ENCODE measurements at places on chromosomes 2 and 18. TPM values are rescaled to one million over a fixed set of nuclear protein-coding genes. Genes with fewer than 3 reads are reported as not detected.

The WDR43 gene
- 77.7 TPM for total RNA-seq

GRCh38 chr2:237180187-237180586 is 94.5 kb downstream of the COPS8 start:
- no peak for DNase-seq

The ZNF804A gene
- 0.15 TPM for total RNA-seq

GRCh38 chr2:224160917-224161316 is 121.8 kb upstream of the SERPINE2 start:
- DNase-seq: no peak

GRCh38 chr2:198252472-198252871 is 448.1 kb downstream of the PLCL1 start:
- DNase-seq: no peak

The LCT gene
- 0.11 TPM for total RNA-seq

GRCh38 chr2:20551260-20551944 is 99.5 kb downstream of the HS1BP3 start:
- no peak for DNase-seq

GRCh38 chr18:61340148-61340547 is 6.9 kb downstream of the CDH20 start:
- DNase-seq: no peak

DNA sequence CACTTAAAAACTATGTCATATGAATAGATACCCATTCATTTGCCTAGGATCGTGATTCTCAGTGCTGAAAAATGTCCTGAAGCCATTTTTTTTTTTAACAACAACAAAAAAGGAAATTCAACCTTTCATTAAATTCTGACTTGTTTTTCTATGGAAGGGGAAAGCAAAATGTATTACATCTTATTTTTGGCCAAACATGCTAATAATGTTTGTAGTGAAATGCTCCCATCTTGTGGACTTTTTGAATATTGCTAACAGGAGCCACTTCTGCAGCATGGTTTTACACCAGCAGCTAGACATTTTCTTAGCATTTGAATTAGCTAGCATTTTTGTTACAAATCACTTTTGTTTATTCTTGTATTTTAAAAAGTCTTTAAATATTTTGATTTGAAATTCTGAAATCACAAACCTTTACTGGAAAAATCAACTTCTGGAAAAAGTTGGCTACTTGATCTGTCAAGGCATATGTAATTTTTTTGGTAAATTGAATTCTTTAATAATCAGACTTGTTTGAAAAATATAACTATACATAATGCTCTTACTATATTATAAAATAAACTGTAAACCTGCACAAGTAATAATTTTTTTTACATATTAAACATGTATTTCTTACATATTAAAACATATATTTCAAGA is 75.8 kb downstream of the KIDINS220 start:
- no peak for DNase-seq

DNA sequence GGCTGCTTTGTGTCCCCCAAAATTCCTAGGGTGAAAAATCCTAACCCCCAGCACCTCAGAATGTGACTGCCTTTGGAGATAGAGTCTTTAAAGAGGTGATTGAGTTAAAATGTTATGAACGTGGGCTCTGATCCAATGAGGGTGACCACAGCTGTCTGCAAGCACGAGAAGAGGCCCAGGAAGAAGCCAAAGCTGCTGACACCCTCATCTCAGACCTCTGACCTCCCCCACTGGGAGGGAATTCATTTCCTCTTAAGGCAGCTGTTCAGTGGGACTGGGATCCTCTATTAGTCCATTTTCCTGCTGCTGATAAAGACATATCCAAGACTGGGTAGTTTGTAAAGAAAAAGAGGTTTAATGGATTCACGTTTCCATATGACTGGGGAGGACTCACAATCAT is 544.4 kb downstream of the DCDC2C start:
- DNase-seq: no peak

The C2orf66 gene
- 0.15 TPM for total RNA-seq

DNA sequence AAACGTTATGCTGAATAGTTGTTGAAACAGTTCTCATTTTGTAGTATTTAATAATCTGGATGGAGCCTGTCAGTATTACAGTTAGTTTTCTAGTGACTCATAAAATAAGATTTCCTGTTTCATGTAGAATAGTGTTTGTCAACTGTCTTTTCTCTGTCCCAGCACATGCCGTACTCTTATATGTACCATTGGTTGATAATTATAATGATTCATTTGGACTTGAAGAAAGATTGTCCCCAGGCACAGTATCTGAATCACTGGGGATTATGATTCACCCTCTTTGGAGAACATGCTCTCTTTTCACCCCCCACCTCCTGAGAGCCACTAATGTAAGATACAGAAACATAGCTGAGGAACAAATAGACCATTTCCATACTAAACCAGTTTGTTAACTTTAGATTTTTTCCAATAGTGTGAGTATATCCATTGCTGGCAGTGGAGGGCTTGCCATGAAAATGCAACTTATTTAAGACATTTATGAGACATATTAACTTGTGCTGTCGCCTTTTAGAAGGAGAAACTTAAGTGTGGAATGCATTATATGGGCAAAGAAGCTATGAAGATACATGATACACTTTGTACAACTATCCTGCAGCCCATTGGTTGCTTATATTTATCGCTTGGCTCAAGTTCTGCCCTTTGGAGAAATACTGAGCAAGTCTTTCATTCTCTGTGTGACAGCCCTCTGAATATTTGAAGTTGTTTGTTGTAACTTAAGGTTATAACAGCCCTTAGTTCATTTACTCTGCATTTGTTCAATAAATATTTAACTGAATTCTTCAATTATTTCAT is 12.4 kb downstream of the COPS8 start:
- DNase-seq: no peak

GRCh38 chr2:12043131-12043530 is 296.7 kb downstream of the LPIN1 start:
- no peak for DNase-seq

GRCh38 chr2:9179572-9180201 is 26.9 kb upstream of the ASAP2 start:
- DNase-seq: no peak

The LYPD6B gene
- 14.9 TPM for total RNA-seq

DNA sequence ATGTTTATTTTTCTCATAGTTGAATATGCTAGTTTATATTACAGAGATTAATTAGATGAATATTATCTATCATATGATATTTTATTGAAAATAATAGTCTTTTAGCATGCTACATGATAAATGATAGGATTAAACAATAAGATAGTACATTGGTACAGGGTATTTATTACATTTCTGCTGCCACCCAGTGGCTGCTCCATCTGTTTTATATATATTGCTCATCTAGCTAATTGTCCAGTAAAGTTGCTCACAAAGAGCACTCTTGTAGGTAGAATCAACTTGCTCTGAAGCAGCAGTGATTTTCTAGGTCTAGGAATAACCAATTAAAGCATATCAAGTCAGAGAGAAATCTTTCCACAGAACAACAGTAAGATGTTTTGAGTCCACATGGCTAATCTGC is 183.3 kb downstream of the ASXL3 start:
- no peak for DNase-seq

GRCh38 chr2:224405412-224405811 is 3.5 kb upstream of the FAM124B start:
- DNase-seq: no peak

GRCh38 chr2:58350484-58350883 is 109.4 kb upstream of the FANCL start:
- DNase-seq: no peak

The PLGLB1 gene
- 2.3 TPM for total RNA-seq

DNA sequence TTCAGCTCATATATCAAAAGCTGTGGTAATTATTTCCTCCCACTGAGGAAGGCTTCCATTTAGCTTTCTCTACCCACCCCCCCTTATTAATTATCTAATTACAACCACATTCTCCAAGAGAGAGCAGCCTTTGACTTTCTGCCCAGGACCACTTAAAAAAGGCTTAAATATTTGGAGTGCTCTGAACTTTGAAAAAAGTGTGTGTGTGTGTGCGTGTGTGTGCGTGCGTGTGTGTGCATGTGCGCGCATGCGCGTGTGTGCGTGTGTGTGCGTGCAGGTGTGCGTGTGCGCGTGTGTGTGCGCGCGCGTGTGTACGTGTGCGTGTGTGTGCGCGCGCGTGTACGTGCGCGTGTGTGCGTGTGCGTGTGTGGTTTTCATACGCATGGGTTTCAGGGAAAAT is 57.8 kb downstream of the TWIST2 start:
- DNase-seq: no peak

- peak; percentile 44 for DNase-seq
These were observed 26.3 kb upstream of the YWHAQ start for GRCh38 chr2:9657083-9657482.

DNA sequence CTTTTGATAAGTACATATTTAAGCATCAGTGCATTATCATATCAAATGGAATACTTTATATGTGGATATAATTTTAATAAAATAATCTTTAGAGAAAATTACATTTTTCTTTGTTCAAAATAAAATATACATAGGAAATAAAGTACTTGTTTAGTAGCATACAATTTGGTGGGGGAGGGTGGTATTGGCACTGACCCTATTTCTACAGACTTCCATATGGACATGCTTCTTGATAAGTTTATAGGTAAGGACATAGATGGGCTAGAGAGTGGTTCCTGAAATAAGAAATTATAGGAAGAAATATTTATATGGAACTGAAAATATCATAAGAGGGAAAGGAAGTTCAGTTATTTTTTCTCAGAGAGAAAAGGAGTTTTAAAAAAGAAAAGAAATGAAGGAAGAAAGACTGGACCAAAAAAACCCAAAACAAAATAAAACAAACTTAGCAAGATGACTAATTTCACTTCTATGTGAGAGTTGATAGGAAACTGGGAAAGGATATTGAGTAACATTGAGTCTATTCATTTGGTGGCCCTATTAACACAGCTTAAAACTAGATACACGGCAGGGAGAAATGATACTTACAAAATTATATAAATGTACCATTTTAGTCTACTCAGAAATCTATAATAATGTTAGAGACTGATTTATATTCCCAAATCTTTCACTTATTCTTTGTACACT is 505.9 kb downstream of the ERBB4 start:
- DNase-seq: no peak

The LINC00305 gene
- not detected for total RNA-seq

GRCh38 chr2:24343225-24343882 is 17.0 kb downstream of the ITSN2 start:
- DNase-seq: no peak

DNA sequence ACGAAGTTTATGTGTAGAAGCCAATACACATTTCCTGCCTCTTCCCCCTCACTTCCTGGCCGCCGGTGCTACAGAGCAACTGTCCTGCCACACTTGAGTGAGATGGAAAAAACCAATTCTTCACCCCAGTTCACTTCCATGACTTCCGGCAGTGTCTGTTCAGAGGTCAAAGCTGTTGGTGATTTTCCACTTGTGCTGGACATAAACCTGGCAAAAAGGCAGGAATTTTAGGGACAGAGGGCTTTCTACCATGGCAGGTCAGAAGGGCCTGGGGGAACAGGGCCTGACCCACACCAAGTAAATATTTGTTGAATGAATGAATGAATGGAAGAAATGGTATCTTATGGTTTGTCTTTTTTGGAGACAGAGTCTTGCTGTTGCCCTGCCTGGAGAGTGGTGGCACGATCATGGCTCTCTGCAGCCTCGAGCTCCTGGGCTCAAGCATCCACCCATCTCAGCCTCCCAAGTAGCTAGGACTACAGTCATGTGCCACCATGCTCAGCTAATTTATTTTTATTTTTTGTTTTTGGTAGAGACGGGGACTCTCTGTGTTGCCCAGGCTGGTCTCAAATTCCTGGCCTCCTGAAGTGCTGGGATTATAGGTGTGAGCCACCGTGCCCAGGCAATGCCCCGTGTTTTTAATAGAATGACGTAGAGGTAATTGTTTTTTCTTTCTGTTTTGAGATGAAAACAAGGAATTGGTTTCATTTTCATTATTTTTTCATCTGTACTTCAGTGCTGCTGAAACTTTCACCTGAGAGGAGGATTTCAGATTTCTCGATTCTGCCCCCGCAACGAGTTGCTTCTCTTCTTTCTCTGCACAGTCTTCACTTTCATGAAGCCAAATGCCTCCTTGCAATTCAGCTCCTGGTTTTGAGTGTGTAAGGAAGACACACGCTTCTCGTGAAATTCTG is 48.0 kb upstream of the LPIN2 start:
- peak; percentile 43 for DNase-seq

- no peak for DNase-seq
These were observed 151.6 kb downstream of the RAPGEF4 start for GRCh38 chr2:172887280-172887679.

GRCh38 chr18:23910032-23910431 is 104.5 kb upstream of the TTC39C start:
- no peak for DNase-seq

DNA sequence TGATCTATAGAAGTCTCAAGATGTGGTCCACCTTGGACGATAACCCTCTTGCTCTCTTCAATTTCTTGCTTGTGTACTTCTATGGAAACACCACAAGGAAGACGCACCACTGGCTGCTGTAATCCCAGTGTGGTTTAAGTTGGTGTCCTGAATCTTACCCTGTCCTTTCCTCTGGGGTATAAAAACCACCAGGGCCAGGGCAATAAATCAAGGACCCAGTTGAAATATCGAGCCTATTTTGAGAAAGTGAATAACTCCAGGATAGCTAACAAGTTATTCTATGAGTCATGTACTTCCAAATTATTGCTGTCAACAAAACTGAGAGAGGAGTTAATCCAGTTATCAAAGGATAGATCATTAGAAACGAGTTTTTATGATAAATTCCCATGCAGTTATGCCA is 137.0 kb downstream of the RND3 start:
- no peak for DNase-seq

- DNase-seq: no peak
These were observed 137.9 kb downstream of the ATAD2B start for GRCh38 chr2:23789012-23789411.

DNA sequence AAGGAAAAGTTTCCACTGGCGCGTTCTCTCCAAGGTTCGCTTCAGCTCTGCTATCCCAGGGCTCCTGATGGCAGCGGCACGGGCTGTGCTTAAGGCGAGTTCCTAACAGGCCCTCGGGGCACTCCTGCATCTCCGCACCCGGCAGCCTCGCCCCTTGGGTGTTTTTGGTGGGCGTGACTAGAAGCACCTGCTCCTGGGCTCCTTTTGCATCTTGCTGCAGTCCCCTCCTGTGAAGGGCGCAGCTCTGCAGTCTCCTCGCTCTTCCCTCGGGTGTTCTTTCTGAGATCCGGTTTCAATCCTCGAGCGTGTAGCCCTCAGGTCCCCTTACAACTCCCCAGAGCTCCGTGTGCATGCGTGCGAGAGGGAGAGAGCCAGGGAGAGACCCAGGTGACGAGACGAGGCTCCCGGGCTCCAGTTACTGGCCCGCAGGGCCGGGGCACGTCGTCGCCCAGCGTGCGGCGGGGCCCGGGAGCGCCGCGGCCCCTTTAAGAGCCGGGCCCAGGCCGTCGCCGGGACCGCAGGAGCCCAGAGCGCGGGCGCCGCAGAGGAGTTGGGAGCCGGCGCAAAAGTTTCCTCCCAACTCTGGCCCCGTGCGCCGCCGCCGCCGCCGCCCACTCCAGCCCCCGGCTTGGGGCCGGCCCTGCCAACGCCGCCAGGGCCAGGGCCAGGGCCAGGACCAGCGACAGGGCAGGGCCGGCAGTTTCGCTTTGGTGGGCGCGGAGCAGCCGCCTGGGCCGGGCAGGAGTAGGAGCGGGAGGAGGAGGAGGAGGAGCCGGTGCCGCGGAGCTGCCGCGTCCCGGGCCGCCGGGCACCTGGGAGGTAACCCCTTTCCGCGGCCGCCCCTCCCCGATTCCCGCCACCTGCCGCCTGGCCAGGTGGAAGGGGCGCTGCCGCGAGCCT is at the start of gene PARD3B:
PARD3B (plus strand) TSS at position 515 of the 900 bp plus-strand sequence. CDS start 525 bp downstream, outside the sequence.
- peak; percentile 86 for DNase-seq

The PDE1A gene
- total RNA-seq: 0.32 TPM

Data from endodermal cell (in vitro differentiated cells).